ENCODE measurements at places on chromosomes 13 and 19.

DNA sequence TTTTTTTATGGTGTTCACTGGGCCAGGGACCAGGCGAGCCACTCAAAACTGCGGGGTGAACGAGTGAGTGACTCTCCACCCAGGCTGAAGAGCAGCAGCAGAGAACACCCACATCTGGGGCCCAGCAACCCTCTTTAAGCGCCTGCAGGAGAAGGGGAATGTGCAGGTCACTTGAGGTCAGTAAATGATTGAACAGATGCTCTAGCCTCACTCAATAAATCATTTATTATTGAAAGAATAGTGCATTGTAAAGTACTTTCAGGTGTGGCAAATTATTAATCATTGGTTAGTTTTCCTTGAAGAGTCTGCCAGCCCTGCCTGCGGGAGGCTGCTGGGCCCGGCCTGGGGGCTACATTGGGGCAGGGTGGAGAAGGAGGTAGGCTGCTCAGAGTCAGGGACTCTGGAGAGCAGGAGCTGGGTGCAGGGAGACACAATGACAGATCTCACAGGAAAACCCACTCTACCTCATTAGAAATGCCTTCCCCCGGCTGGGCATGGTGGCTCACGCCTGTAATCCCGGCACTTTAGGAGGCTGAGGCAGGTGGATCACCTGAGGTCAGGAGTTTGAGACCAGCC, 42.5 kb downstream of the ABCC4 start:
- DNase-seq = no peak

GRCh38 chr13:99085808-99086266, 108.0 kb upstream of the DOCK9 start:
- no peak for DNase-seq

DNA sequence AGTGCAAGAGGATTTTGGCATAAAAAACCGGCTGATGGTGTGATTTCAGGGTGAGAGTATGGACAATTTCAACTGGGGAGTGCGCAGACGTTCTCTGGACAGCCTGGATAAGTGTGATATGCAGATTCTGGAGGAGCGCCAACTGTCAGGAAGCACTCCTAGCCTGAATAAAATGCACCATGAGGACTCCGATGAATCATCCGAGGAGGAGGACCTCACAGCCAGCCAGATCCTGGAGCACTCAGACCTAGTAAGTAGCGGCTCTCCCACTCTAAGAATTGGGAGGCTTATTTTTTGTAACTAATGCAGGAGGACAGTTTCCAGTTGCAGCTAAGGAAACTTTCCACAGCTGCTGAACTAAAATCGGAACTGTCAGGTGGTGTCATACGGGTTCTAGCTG, 53.6 kb downstream of the ZAR1L start:
- no peak for DNase-seq

DNA sequence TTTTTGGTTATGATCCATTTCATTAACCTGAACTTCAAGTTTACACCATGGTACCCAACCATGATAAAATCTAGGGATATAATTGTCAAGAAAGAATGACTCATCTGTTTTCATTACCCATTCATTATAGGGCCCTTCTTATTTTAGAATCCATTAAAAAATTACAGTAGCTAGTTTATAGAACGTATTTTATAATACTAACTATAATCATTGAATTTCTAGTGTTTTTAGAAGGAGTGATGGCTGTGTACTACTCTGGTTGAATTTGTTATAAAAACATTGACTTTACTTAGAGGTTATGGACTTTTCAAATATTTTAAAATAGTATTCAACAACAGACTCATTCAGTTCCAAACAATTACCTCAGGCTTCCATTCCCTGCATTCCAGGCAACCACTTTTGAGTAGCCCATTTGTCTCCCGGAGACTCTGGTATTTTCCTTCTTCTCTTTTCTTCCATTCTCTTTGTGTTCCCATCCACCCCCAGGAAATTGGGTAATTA, 71.9 kb upstream of the KLF12 start:
- no peak for DNase-seq
